Right hindlimb (tissue), 1 donor: ENCODE measurements at places on chromosomes 5 and 9.

- DNase-seq, result peak; percentile 42
Observed at GRCh38 chr9:130936285-130937117, 2.5 kb downstream of the FIBCD1 start.

DNA sequence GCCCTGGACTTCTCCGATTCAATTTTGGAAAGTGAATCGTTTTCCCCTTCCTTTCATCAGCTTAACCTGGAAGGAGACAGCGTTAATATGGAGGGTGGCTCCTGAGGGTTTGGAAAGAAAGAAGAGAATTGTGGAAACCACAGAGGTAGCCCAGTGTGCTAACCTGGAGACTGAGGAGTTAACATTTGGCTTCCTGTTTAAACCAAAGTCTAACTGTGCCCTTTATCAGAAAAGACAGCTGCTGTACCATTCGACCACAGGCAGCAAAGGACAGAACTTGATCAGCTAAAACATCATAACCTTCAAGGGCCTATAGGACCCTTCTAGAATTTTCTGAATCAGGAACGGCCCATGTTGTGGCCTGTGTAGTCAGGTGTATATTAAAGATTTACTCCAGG lies 735 bp downstream of the IDNK start:
- no peak for DNase-seq

- no peak for DNase-seq
Observed at GRCh38 chr5:17788351-17788750, 154.1 kb downstream of the TAF11L14 start.

DNA sequence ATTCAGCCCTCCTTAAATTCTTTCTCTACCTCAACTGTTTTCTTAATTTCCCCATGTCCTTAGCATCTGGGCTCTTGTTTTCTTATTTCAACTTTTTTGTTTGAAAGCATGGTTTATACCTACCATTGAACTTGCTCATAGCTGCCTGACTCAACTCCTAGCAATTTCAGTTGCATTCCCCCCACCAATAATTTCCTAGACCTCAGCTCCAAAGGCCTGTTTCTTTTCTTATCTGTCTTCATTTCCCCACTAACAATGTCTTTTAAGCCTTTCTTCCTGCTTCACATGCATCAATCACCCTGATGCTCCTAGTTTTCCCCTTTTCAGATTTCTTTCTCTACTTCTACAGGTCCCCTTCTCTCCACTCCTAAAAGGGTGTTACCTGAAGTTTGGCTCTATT lies 129.7 kb upstream of the PDE4D start:
- DNase-seq, result no peak

DNA sequence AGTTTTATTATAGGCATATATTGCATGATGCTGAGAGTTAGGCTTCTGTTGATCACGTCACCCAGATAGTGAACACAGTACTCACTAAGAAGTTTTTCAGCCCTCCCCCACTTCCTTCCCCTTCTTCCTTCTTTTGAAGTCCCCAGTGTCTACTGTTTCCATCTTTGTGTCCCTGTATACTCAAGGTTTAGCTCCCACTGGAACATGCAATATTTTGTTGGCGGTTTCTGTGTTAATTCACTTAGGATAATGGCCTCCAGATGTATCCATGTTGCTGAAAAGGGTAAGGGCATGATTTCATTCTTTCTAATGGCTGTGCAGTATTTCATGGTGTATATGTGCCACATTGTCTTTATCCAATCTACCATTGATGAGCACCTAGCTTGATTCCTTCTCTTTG lies 764.3 kb downstream of the MTRR start:
- DNase-seq, result no peak

GRCh38 chr5:43044181-43044914 lies 4.2 kb upstream of the ANXA2R start:
- DNase-seq, result peak; percentile 35

DNA sequence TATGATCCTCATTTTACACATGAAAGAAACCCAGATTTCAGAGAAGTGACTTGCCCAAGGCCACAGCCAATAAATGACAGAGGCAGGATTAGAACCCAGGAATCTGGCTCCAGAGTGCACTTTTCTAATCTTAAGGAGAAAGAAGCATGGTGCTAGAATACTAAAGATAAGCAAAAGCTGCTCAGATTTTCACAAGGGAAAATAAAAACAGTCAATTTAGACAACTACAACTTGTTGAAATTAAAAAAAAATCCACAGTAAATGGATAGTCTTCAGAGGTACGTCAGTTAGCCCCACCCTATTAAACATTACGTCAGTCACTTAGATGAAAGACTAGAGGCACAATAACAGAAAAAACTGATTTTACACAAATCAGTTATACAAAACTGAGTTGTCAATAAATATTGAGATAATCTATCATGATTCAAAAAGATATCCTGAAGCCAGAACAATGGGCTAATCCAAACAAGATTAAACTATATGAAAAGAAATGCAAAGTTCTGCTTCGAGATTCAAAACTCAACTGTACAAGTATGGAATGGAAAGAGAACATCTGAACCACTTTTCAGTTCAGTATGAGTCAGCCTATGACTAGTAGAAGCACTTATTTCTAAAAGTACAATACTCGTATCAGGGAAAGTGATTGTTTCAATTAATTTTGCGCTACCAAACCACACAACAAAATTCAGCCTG lies 9.3 kb downstream of the TMEM245 start:
- no peak for DNase-seq

DNA sequence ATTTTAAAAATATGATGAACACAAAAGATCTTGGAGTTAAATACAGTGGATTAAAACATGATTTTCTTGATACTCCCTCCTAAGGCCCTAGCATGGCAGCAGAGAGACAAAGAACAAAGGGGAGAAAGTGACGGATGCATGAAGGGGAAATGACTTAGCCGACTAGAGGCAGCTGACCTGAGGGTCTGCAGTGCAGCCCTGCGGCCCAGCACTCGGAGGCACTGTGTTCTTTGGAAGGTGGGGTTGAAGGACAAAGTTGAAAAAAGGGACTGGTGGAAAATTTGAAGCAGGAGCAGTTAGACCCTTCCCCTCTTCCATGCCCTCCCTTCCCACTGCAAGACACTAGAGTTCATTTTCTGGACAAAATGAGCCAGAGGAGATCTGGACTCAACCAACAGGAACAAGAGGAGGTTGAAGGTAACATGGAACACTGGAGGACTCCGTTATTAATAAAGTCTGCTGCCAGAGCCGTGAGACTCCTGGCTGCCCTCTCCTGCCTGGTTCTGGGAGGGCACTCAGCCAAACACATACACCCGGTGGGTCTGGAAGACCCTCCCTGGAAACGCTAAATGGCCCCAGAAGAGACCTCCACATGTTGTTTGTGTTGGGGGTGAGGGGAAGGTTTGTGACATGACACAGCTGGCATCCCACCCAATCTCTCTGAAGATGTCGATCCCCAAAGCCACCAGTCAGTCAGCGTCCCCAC lies 98.1 kb downstream of the JMY start:
- DNase-seq, result no peak

DNA sequence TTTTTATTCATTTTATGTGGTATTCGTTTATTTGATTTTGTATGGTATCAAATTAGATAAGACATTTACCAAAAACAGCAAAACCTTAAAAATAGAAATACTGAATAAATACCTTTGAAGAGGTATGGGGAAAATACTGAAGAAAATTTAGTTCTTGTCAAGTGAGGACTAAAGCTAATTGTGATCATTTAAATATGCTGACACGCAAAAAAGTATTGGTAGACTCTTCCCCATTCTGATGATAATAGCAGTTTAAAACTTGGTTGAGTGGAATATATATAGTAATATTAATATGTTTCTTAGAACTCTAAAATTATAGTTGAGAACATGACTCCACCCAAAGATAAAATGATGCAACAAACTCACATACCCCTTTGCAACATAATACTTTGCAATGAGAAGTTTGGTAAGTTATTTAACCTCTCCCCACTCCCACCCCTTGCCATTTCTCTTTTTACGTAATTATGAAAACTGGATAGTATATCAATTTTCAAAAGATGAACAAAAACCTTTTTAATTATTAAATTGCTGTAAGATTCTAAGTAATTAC lies 30.1 kb upstream of the SNX24 start:
- DNase-seq, result no peak

DNA sequence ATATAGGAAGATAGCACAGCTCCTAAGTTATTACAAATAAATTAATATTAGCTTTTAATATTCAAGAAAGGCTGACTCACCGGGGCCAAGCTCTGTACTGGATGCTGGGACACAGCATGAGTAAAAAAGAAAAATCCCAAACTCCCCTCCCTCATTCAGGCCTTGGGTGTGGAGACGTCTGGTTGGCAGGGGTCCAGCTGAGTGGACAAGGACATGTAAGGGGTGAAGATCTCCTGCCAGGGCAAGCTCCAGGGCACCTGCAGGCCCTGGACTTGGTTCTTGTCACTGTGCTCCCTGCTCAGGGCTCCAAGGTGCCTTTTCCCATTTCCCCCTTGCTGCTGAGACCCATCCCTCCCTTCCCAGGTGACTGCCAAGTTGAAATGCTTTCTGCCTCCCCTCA lies 388.5 kb downstream of the ENC1 start:
- no peak for DNase-seq

GRCh38 chr5:155726267-155726666 lies 600.7 kb upstream of the SGCD start:
- DNase-seq, result peak; percentile 40

- no peak for DNase-seq
Observed at GRCh38 chr5:103283120-103283519, 24.6 kb downstream of the MACIR start.

- DNase-seq, result no peak
Observed at GRCh38 chr5:775961-776861, 8.3 kb downstream of the ZDHHC11B start.

GRCh38 chr9:6415266-6415665 lies 2.3 kb downstream of the UHRF2 start:
- DNase-seq, result no peak

- no peak for DNase-seq
Observed at GRCh38 chr5:111929867-111930266, 172.9 kb upstream of the NREP start.
